Activated naive CD8-positive, alpha-beta T cell treated with anti-CD3 and anti-CD28 coated beads for 36 hours (primary cell): ENCODE measurements at places on chromosomes 5 and 9. TPM values are rescaled to one million over a fixed set of nuclear protein-coding genes. Genes with fewer than 3 reads are reported as not detected.

The ANKRD55 gene
- 0.23 TPM for total RNA-seq

The IPO11 gene
- 77.1 TPM for total RNA-seq

The FAM240B gene
- total RNA-seq = not detected

The NPM1 gene
- 4,728 TPM for total RNA-seq

The IFNB1 gene
- total RNA-seq = 0.62 TPM

The LRRC19 gene
- total RNA-seq = not detected

The IL9 gene
- total RNA-seq = not detected
